ENCODE measurements at places on chromosomes 6 and 20. TPM values are rescaled to one million over a fixed set of nuclear protein-coding genes. Genes with fewer than 3 reads are reported as not detected.

DNA sequence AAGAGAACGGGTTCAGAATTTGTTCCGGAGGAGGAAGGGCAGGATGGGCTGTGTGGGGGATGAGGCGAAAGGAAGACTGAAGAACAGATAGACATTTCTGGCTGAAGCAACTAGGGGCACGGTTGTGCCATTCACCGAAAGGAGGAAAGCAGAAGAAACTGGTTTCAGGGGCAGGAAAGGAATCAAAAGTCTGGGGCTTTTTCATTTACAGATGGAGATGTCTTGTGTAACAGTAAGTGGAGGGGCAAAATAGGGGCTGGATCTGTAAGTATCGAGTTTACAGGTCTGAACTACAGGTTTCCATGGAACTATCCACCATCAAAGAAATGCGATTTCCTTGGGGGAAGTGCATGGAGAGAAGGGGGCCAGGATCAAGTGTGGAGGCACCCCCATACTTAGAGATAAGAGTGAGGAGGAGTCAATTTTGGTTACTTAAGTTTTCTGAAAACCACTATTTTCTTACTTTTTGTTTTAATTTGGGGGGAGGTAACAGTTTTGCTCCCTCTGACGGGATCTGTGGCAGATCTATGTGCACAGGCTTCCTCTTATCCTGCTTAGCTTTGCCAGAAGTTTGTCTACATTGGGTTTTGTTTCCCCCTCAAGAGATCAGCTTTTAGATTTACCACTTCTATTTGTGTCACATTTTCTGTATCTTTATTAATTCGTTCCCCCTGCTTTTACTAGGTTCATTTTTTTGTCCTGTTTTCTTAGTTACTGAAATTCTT is 120.1 kb downstream of the SLC23A2 start:
- no peak for DNase-seq

- no peak for DNase-seq
Measured at GRCh38 chr20:31819083-31819784, at the start of gene MYLK2. MYLK2 (plus strand) TSS chr20:31819356; CDS start chr20:31819581, 225 bp downstream.

DNA sequence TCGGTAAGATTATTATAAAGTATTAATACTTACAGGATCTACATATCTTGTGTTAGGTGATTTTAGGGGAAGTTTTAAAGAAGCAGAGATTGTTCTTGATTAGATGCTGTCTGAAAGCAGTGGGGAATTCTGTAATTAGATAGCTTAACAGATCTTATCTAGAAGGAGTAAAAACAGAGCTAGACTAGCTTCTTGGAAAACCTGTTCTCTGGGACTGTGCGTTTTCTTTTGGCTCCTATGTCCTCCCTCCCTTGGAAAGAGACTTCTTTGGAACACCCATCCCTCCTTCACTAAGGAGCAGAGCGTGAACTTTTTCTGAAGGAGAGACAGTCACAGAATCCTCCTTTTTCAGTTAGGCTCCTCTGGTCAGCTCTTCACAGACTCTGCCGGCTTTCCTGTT is 83.5 kb upstream of the ZNF184 start:
- DNase-seq, result no peak

The MEI4 gene
- 0.20 TPM for total RNA-seq

GRCh38 chr6:111776236-111777221 is 96.7 kb downstream of the FYN start:
- DNase-seq, result no peak

DNA sequence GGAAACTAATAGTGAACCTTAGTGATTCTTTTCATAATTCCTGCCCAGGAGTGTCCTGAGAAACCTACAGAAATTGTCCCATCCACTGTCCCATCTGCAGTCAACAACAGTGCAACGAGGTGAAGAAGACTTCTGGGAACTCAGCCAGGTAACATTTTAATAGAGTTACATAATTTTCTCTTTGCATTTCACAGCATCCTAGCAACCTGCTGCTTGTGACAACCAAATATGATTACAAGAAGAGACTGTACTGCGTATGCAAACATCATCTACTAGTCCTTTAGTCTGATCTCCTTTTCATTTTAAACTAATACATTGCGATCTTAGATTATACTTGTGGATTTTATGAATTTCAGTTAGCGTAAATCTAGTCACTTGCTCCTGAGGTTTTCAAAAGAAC is 951.6 kb downstream of the TFAP2A start:
- no peak for DNase-seq

The MRPS10 gene
- total RNA-seq, result 20.7 TPM

DNA sequence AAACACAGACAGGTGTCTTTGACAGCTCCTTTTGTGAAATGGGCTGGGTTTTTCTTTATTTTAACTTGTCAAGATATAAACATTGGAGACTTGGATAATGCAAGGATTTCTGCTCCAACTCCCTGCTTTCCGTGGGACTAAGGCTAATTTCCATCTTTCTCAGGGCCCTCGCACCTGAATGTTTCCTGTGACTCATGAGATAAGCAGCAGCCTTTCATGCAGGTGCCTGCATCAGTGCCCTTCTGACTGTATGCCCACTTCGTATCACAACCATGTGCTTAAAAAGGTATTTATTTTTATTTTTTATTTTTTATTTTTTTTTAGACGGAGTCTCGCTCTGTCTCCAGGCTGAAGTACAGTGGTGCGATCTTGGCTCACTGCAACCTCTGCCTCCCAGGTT is 736.1 kb downstream of the DOK5 start:
- no peak for DNase-seq

The PRR3 gene
- 2.5 TPM for total RNA-seq

The LY6G6F gene
- total RNA-seq, result not detected

GRCh38 chr6:32623693-32624092 is 13.5 kb upstream of the HLA-DQA1 start:
- DNase-seq, result no peak

- peak; percentile 91 for DNase-seq
Measured at GRCh38 chr20:1893721-1894470, 1.3 kb upstream of the SIRPA start.

GRCh38 chr6:42279144-42279781 is 61.6 kb upstream of the MRPS10 start:
- DNase-seq, result no peak

DNA sequence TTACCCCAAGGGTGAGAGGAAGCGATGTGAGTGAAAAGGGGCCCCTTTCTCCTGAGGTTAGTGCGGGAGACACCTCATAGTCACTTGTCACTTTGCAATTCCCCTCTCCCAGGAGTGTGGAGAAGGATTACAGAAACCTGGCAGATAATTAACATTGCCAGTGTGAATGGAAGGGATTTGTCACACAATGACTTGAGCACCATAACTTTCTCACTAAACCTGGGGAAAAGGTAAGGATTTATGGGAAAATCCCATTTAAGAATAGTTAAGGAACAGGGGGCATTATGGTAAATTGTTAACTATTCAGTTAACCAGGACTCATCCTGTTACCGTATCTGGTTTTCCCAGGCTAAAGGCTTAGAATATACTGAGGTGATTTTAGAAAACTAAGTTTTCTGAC is 219.5 kb upstream of the JAG1 start:
- DNase-seq, result no peak

The MATN4 gene
- not detected for total RNA-seq

The FERMT1 gene
- 0.39 TPM for total RNA-seq

GRCh38 chr20:20731945-20732296 is 19.5 kb upstream of the RALGAPA2 start:
- no peak for DNase-seq

The PDE7B gene
- total RNA-seq, result 1.2 TPM

- DNase-seq, result no peak
Measured at GRCh38 chr6:19434065-19434464, 403.1 kb upstream of the ID4 start.

The ECHDC1 gene
- 51.7 TPM for total RNA-seq

The POPDC3 gene
- not detected for total RNA-seq

GRCh38 chr6:52754443-52754842 is 8.8 kb downstream of the GSTA2 start:
- DNase-seq, result no peak

DNA sequence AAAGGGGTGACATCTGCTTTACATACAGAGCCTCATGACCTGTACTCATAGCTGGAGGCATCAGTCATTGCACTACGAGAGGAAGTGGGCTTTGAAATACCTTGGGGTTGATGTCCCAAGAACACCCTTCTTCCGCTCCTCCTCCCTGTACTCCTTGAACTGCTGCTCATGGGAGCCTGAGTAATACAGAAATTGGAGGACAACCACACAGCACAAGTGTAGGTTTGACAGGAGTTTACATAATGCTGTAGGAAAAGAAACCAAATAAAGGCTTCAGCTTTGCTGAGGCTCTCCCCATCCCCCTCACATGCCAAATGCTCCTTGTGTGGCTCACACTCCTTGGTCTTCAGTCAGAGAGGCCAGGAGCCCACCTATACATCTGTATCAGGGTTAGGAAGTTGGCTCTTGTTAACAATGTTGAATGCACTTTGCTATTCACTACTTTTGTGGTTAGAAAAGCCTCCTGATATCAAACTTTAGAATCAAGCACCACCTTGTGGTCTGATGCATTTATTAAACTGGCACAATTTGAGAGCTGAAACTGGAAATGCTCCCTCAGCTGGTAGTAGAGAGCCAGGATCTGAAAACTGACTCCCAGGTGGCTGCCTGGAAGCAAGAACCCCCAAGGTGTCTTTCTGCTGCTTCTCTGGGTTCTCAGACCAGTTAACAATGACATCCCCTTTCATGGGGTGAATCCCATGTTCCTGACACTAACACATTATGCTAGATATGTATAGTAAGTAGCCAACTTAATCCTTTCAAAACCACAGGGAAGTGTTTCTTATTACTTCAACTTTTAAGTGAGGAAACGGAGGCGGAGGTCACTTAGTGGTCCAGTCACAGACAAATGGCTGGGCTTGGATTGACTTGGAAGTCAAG is 56.2 kb upstream of the EDN1 start:
- no peak for DNase-seq

GRCh38 chr6:148342350-148343046 is at the start of gene SASH1:
SASH1 (plus strand) TSS chr6:148342838; CDS start chr6:148343068, 230 bp downstream.
- DNase-seq, result peak; percentile 75

DNA sequence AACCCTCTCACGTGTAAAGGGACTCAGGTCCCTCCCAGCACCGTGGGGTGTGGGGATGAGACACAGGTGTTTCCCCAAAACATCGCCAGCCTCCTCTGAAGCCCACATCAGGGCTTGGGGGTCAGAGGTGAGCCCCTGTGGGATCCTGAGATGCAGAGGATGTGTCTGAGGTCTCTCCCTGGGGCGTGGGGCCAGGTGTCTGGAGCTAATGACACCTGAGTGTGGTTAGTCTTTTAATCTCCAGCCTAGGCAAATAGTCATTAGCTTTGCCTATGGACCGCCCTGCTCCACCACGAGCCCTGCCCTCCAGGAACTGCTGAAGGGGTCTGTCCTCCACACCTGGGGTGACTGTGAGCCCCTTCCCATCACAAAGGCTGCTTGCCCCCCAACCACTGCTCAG is 1.7 kb downstream of the SRMS start:
- DNase-seq, result no peak

- peak; percentile 69 for DNase-seq
Measured at GRCh38 chr20:64236137-64237088, 19.1 kb upstream of the PCMTD2 start.

The CARMIL1 gene
- 4.1 TPM for total RNA-seq

The EGFL8 gene
- 4.4 TPM for total RNA-seq

DNA sequence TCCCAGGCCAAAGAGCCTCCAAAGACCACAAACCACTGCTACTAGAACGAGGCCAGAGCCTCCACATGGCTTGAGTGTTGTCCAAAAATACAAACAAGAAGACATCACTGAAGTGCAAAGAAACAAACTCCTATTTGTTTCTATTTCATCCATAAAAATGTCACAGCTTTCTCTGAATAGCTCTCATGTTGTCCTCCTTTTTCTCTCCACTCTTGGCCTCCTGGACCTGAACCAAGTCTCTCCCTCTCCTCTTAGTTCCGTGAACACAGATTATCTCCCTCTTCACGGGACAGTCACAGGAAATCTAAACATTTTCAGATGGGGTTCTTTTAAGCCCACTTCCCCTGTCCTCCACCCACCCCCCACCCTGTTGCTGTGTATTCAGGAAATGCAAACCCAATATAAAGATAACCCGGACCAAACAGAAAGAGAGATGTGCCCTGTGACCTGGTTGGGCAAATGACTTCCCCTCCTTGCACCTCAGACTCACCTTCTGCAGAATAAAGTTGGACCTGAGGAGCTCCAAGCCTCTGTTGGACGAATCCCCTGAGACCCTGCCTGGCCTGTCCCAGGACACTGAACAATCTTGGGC is 75.8 kb upstream of the MRPS10 start:
- no peak for DNase-seq

The TEAD3 gene
- total RNA-seq, result 6.5 TPM

GRCh38 chr6:137700751-137701477 is 166.1 kb upstream of the TNFAIP3 start:
- no peak for DNase-seq

- peak; percentile 90 for DNase-seq
Measured at GRCh38 chr6:27772261-27773001, 139.8 kb downstream of the OR2B2 start.

- no peak for DNase-seq
Measured at GRCh38 chr6:136677344-136677743, 114.9 kb downstream of the MAP3K5 start.

DNA sequence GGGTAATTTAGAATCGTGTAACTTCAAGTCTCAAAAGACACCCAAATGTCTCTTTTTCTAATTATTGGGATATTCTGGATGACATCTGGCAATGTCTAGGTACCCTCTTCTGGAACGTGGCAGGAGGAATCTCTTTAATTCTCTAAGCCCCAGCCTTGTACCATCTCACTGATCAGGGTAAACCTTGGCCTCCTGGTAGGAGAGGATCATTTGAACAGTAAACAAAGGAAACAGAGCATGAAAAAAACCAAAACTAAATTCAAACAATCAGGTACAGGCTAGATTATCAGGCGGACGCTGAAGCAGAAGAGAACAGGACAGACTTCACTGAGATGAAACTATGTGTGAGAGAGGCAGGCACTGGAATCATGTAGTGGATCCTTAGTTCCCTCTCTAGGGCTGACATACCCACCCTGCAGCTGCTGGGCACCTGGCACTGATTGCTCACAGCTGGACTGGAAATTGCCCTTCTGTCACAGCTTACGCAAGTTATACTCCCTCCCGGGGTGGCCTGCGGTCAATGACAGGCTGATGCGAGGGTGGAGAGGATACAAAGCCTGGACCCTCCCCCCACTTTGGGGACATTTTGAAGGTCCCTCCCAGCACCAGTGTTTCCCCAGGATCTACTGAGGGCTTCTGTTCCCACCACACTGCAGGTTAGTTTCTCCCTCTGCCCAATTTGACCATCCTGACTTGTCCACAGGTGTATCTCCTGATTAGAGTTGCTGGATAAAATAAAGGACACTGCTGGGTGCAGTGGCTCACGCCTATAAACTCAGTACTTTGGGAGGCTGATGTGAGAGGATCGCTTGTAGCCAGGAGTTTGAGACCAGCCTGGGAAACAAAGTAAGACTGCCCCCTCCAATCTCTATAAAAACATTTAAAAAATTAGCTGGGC is 20.6 kb upstream of the ZBTB24 start:
- DNase-seq, result peak; percentile 68

GRCh38 chr6:157029980-157030690 is 253.0 kb downstream of the ARID1B start:
- DNase-seq, result no peak

- peak; percentile 84 for DNase-seq
Measured at GRCh38 chr20:3068986-3069900, 2.2 kb upstream of the OXT start.

The BPI gene
- not detected for total RNA-seq

All from right lobe of liver (tissue), 6 donors.